ENCODE measurements at places on chromosomes 7 and 10.

DNA sequence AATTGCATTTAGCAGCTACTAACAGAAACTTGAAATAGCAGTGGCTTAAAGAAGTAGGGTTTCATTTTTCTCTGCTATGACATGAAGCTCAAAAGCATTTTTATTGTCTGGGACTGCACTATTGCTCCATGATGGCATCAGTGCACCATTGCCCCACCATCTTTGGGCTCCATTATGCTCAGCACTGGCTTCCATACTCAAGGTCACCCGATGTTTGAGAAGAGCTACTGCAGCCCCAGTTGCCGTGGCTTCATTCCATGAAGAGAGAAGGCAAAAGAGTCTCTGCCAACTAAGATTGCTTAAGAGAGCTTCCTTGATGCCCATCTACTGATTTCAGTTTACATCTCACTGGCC lies 192.2 kb upstream of the LRGUK start:
- DNase-seq = no peak

- no peak for DNase-seq
Measured at GRCh38 chr10:53071505-53072125, 299.0 kb upstream of the MBL2 start.

DNA sequence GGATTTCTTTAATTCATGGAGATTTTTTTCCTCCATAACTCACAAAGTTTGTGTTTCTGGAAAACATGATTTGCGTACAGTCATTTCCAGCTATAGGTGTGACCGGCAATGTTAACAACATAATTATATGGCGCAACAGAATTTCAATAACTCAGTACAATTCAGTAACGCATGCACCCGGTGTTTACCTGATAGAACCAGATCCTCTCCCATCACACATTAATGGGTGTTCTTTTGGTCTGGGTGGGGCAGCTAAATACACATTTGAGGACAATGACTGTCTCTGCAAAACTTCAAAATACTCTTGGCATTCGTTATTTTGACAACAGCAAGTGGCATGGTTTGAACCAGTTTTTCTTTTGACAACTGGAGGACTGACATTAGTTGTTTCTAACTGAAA lies 102.3 kb downstream of the KLF6 start:
- DNase-seq = no peak

DNA sequence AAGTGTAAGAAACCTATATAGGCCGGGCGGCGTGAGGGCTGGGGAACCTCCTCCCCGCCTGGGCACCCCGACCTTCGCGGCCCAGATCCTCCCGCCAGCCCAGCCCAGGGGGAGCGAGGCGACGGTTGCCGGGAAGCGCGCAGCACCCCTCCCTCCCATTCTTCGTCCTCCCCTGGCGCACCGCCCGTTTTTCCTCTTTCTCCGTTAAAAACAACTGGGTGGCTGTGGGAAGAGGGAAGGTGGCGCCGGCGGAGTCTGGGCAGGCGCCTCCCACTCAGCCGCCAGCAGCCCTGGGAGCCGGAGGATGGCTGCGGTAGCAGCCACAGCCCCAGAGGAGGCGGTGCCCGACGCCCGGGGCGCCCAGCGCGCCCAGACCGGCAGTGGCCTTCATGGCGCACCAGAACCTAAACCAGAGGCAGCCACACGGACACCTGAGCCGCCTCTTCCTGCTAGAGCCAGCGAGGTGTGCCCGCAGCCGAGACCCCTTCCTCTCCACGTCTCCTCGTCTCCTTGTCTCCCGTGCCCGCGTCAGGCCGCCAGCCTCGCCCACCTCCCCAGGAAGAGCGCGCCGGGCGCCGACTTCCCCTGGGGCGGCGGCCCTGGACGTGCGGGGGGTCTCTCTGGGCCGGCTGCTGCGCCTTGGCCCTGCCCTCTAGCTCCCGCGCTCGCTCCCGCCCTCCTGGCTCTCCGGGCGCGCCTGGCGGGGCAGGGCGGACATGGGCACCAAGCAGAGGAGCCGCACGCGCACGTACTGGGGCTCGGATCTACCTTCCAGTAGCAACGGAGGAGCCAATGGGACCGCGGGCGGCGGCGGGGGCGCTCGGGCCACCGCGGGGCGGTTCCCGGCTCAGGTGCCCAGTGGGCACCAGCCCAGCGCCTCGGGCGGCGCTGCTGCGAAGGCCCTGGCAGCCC lies 32.8 kb upstream of the SFTPD start:
- no peak for DNase-seq

DNA sequence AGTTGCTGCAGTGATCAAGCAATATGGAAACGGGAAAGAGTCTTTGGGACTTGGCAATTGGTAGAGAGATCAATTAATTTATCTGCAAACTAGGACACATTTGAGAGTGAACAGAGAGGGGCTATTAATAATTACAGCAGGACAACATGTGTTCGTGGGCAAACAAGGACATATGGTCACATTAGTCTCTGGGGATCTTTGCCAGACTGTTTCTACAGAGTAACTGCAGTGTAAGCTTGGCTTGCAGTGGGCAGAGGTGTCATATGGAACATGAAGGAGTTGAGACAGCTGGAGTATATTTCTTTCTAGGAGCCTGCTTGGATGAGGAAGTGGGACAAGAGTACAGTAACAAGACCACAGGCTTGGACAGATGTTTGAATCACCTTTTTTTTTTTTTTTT lies 232.1 kb upstream of the LYZL1 start:
- no peak for DNase-seq

- peak; percentile 57 for DNase-seq
Measured at GRCh38 chr10:27948186-27948585, 50.7 kb downstream of the ODAD2 start.

DNA sequence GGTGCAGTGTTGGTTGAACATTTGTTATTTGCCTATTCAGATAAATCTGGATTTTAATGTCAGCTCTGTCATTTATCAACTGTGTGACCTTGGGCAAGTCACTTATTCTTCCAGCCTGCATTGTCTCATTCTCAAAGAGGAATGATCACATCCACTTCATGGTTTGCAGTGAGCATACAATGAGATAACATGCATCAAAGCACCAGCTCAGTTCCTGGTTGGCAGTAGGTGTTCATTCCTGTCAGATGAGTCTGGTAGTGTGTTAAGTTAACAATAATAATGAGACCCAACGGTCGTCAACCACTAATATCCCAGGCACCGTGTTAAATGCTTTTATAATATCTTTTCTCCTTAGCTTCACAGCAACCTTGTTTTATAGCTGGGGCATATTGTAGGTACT lies 137.3 kb downstream of the SORCS3 start:
- DNase-seq = no peak

DNA sequence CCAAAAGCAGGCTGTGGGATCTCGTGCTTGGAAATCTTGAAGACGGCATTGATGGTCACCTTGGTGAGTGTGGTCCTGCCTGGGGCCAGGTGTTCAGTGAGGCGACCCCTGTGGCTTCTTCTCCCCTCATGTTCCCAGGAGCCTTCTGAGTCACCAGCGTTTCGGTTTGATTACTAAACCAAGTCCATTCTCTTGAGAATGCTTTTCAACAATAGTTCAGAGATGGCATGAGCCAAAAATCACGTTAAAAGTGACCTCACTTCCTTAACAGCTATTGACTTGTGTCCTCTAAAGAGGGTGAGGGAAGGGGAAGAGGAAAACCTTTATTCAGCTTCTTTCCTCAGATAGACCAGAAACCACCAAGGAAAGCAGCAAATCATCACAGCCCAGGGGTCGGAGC lies 315.2 kb downstream of the GATA3 start:
- no peak for DNase-seq

GRCh38 chr7:140607441-140607989 lies 33.1 kb downstream of the DENND2A start:
- peak; percentile 81 for DNase-seq

- DNase-seq = no peak
Measured at GRCh38 chr7:38448584-38449234, 175.3 kb upstream of the TARP start.

- DNase-seq = no peak
Measured at GRCh38 chr10:35133586-35133985, 6.9 kb downstream of the CREM start.

DNA sequence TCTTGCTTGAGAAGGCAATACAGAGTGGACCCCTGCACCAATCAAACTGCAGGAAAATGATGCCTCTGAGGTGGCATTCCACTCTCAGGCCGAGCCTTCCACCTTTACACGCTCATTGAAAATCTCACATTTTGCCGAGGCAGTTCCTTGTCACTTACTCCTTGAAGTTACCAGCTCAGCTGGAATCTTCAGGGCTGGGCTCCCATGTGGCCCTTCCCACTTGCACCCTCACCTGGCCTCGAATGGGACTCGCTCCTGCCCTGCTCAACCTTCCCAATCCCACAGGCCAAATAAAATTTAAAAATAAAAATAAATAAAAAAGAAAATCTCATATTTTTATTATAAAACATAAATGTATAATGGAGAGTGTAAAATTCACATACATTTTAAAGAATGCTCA lies 790.7 kb upstream of the COBL start:
- no peak for DNase-seq

DNA sequence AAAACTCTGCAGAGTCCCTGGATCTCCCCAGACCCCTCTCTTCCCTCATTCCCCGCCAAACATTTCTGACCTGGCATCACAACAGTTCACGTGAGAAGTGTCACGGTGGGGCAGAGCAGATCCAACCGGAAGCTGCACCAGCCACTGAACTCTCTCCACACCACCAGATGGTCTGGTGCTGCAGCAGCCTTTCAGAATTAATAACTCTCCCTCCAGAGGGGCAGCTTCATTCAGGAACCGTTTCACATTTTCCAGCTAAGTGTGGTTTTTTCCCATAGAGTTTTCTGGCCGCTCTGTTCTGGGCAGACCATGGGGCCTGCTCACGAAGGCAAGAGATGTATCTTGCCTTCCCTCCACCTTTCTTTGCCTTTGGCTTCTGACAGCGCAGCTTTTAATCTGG lies 486.7 kb upstream of the GALNT17 start:
- no peak for DNase-seq

Data from stromal cell of bone marrow (primary cell).